ENCODE measurements at places on chromosomes 3 and 15. TPM values are rescaled to one million over a fixed set of nuclear protein-coding genes. Genes with fewer than 3 reads are reported as not detected.

GRCh38 chr15:70618929-70619328 is 144.4 kb downstream of the UACA start:
- no peak for DNase-seq
- H3K27ac ChIP-seq = no peak overlapping the region
- H3K27me3 ChIP-seq = peaks cover 28% of the 10 kb centered on the region
- H3K4me1 ChIP-seq = no peaks in the 10 kb centered on the region

Gene GP5
- 0.26 TPM for total RNA-seq

DNA sequence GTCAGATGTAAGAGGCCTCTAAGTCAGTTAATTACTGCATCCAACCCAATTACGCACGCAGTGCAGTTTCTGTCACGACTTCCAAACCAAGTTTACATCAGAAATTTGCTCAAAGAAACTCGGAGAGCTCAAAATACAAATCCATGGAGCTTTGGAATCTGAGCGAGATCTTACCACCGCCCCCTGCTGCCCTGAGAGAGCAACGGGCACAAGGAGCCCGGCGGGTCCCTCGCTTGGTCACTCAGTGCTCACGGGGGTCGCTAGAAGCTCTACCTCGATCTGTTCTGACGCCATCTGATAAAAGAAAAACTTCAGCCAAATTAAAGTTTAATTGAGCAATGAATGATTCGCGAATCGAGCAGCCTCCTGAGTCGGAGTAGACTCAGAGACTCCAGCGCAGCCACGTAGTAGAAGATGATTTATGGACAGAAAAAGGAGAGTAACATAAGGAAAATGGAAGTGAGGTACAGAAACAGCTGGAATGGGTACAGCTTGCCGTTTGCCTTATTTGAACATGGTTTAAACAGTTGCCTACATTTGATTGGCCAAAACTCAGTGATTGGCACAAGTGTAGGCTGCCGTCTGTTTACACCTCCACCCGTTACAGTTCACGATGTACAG is 232.7 kb upstream of the ATP10A start:
- peaks cover 8% of the 10 kb centered on the region for H3K27me3 ChIP-seq
- no peak overlapping the region for H3K27ac ChIP-seq
- H3K36me3 ChIP-seq = no peaks in the 10 kb centered on the region
- DNase-seq = no peak
- no peak overlapping the region for H3K4me3 ChIP-seq
- H3K4me1 ChIP-seq = no peaks in the 10 kb centered on the region

GRCh38 chr3:67077656-67078055 is 79.5 kb downstream of the KBTBD8 start:
- peaks cover 6% of the 10 kb centered on the region for H3K36me3 ChIP-seq
- H3K4me3 ChIP-seq = no peak overlapping the region
- H3K4me1 ChIP-seq = peaks cover 8% of the 10 kb centered on the region
- H3K27me3 ChIP-seq = no peaks in the 10 kb centered on the region
- H3K27ac ChIP-seq = no peak overlapping the region
- no peak for DNase-seq

DNA sequence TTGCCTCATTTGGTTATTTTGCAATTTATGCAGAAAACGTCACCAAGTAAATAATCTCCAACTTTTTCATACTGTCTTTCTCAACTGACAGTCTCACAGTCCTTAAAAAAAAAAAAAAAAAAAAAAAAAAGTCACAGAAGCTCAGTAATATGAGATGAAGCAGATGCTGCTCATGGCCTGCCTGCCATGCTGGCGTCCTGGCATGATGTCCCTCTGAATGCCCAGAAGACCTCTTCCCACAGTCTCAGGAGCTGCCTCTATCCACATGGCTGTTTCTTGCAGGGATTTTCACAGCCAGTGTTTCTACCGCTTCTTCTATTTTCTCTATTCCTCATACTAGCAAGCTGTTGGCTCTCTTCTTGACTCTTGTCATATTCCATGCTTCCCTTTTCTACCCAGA is 87.7 kb downstream of the TGFBR2 start:
- H3K36me3 ChIP-seq = peaks cover 74% of the 10 kb centered on the region
- peaks cover 30% of the 10 kb centered on the region for H3K4me1 ChIP-seq
- no peaks in the 10 kb centered on the region for H3K27me3 ChIP-seq
- H3K4me3 ChIP-seq = no peak overlapping the region

DNA sequence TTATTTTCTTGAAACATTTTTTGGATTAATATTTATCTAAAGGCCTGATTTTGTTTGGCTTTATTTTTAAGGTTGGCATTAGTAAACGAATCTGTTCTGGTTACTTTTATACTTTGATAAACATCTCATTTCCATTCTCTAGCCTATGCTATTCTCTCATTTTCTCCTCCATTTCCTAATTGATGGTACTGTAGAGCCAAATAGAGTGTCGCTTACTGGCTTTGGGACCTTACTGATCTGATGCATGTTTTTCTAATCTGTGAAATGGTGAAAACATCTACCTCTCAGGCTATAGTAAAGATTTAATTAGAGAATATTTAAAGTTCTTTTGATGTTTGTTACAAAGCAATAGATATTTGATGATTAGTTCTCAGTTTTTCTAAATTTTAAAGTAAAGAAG is 1.6 kb downstream of the LNP1 start:
- peak overlapping the region; percentile 93 for H3K4me3 ChIP-seq
- peaks cover 25% of the 10 kb centered on the region for H3K36me3 ChIP-seq
- H3K4me1 ChIP-seq = peaks cover 34% of the 10 kb centered on the region
- no peaks in the 10 kb centered on the region for H3K27me3 ChIP-seq
- DNase-seq = no peak
- no peak overlapping the region for H3K27ac ChIP-seq

DNA sequence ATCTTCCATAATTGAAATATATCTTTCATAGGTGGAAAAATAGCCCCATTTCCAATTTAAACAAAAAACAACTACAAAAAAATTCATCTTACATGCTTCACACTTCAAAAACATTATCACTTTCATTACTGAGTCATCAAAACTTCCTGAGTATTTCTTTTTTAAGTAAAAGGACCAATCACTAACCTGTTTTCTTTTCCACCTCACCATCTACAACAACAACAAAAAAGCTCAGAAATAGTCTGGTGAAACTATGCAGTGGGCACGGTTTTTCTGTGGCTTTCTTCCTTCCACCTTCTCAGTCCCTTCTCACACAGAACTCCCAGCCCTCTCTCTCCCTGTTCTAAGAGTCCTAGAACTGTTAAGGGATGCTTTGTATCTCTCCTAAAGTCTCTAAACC is 20.3 kb upstream of the TNIK start:
- H3K27me3 ChIP-seq = no peaks in the 10 kb centered on the region
- peak; percentile 80 for DNase-seq
- peak overlapping the region; percentile 76 for H3K27ac ChIP-seq
- peak overlapping the region; percentile 47 for H3K4me3 ChIP-seq
- H3K36me3 ChIP-seq = peaks cover 2% of the 10 kb centered on the region
- peaks cover 18% of the 10 kb centered on the region for H3K4me1 ChIP-seq

DNA sequence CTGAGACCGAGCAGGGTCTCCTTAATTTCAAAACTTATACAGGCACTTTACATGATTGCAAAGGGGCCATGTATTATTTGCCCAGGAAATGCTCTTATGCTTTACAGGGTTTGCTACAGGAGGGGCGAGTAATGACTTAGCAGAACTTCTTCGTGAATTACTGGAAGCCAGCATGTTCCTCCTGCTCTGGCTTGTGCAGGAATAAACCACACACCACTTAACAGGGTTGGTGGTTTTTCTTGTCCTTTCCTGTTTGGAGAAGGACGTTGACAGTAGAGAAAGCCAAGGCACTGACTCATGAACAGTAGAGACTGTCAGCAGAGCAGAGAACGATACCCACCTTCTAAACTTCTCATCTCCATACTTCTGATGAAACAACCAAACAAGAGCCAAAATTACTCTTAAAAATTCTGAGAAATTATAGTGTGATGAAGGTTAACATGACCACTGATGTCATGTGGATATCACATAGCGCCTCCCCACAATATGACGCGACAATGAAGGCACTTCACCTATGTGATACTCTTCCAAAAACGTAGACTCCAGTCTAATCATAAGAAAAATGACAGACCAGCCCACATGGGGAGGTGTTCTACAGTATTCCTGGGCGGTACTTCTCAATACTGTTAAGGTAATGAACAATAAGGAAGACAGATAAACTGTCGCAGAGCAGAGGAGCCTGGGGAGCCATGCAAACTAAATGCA is 24.7 kb upstream of the MCTP2 start:
- peaks cover 27% of the 10 kb centered on the region for H3K4me1 ChIP-seq
- H3K27me3 ChIP-seq = peaks cover 7% of the 10 kb centered on the region
- DNase-seq = peak; percentile 89
- peaks cover 1% of the 10 kb centered on the region for H3K36me3 ChIP-seq

- H3K27me3 ChIP-seq = no peaks in the 10 kb centered on the region
- H3K36me3 ChIP-seq = no peaks in the 10 kb centered on the region
- DNase-seq = no peak
- no peak overlapping the region for H3K27ac ChIP-seq
- no peaks in the 10 kb centered on the region for H3K4me1 ChIP-seq
- H3K4me3 ChIP-seq = no peak overlapping the region
These were observed 288.7 kb downstream of the EPHB1 start for GRCh38 chr3:135083756-135084155.

Gene PDIA5
- total RNA-seq = 25.6 TPM

DNA sequence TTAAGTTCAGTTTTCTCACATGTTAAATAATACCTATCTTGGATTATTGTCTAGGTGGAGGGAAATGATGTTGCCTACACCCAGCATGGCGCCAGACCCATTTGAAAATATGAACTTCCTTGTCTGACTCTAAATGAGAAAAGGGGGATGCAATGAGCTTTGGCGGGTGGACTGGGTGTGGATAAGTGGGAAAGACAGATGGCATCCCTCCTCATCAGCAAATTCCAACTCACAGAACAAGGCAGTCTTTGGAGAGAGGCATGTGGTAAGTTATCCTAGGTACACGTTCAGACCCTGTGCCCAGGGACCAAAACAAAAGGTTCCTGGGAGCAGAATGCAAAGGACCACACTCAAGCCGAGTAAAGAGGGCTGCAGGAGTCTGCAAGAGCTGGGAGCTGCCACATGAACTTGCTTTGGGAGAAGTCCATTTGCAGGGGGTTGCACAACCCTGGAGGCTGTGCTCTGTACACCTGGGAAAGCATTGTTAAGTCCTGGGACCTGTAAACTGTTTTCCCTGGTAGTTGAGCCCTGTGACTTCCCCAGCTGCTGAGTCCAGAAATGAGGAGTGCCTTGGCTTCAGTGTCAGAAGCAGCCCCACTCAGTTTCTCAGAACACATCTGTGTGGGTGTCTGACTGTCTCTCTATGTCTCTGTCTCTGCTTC is 102.3 kb upstream of the TPM1 start:
- H3K27me3 ChIP-seq = peaks cover 10% of the 10 kb centered on the region
- DNase-seq = no peak
- H3K4me3 ChIP-seq = no peak overlapping the region

Gene SLCO3A1
- total RNA-seq = 13.4 TPM

DNA sequence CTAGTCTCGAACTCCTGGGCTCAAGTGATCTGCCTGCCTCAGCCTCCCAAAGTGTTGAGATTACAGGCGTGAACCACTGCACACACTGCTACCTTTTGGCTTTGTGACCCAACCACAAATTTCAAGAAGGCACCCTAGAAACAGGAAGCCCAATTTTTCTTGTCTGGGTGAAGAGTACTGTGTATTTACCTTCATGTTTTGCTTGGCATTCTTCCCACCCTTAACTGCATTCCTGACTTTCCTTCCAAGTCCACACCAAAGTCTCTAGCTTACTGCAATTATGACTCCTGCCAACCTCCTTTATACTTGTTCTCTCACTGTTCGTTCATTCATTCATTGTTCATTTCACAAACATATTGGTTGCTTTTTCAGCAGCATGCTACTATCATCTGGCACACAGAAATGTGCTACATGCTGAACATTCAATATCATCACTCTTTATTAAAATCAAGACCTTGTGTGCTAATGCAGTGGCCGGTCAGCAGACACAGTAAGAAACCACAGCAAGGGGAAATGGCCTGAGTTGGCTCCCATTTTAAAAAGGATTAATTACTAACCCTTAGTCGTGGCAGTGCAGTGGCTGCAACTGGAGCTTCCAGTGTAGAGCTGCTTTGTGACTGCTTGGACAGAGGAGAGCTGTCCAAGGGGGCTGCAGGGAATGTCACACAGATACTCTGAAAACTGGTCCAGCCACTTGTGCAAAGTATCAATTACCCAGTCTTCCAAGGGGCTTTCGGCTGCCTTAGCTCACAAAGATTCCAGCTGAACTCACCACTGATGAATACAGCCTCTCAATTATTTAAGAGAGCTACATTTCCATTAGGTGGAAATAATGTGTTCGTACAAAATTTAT is 94.0 kb downstream of the ETFA start:
- peaks cover 7% of the 10 kb centered on the region for H3K4me1 ChIP-seq
- H3K36me3 ChIP-seq = peaks cover 27% of the 10 kb centered on the region
- DNase-seq = no peak
- no peaks in the 10 kb centered on the region for H3K27me3 ChIP-seq
- H3K27ac ChIP-seq = no peak overlapping the region
- no peak overlapping the region for H3K4me3 ChIP-seq

DNA sequence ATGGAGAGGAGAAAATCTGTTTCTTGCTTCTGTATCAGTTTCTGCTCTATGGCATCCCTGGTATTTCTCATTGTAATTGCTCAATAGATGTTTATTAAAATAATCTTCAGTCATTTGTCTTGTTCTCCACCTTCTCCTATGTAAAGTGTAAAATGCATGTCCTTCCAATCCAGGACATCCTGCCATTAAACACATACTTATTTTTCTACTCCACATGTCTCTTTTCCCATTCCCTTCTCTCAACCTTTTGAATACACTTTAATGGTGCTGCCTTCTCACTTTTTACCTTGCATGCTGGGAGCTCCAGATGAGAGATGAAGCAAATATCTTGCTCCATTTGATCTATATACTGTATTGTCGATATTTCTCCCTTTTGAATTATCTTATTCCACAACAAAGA is 49.7 kb downstream of the TUSC7 start:
- H3K4me1 ChIP-seq = no peaks in the 10 kb centered on the region
- H3K27me3 ChIP-seq = no peaks in the 10 kb centered on the region
- H3K36me3 ChIP-seq = no peaks in the 10 kb centered on the region
- no peak overlapping the region for H3K27ac ChIP-seq
- H3K4me3 ChIP-seq = no peak overlapping the region
- no peak for DNase-seq

- no peaks in the 10 kb centered on the region for H3K27me3 ChIP-seq
- no peak overlapping the region for H3K4me3 ChIP-seq
- no peak for DNase-seq
- peaks cover 6% of the 10 kb centered on the region for H3K4me1 ChIP-seq
- H3K27ac ChIP-seq = no peak overlapping the region
These were observed 4.9 kb downstream of the NT5DC2 start for GRCh38 chr3:52528586-52529375.

Gene BUB1B
- total RNA-seq = 69.3 TPM

Gene ALAS1
- 115 TPM for total RNA-seq

DNA sequence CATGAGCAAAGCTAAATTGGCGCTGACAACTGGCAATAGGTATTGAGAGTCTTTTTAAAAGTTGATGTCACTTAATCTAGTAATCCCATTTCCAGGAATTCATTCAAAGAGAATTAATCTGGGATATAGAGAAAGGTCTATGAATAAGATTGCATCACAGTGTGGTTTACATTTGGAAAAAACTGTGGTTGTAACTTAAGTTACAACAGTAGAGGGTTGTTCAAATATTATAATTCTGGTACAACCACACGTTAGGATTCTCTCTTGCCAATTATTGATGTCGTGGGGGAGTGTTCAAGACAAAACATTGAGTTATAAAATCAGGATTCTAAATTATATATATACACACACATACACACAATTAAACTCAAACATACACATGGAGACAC is 79.8 kb downstream of the LIPC start:
- no peak overlapping the region for H3K27ac ChIP-seq
- no peaks in the 10 kb centered on the region for H3K27me3 ChIP-seq
- peaks cover 8% of the 10 kb centered on the region for H3K36me3 ChIP-seq

GRCh38 chr3:1902416-1902815 is 196.2 kb upstream of the CNTN4 start:
- H3K27ac ChIP-seq = no peak overlapping the region
- no peak for DNase-seq
- H3K27me3 ChIP-seq = no peaks in the 10 kb centered on the region
- H3K36me3 ChIP-seq = no peaks in the 10 kb centered on the region

Data from activated CD4-positive, alpha-beta T cell treated with anti-CD3 and anti-CD28 coated beads, Interleukin-2, amount 10 ng/mL, durations not matched to agents 24 days and 14 days (primary cell).